Tibial nerve (tissue), 4 donors: ENCODE measurements at places on chromosomes 4 and X.

DNA sequence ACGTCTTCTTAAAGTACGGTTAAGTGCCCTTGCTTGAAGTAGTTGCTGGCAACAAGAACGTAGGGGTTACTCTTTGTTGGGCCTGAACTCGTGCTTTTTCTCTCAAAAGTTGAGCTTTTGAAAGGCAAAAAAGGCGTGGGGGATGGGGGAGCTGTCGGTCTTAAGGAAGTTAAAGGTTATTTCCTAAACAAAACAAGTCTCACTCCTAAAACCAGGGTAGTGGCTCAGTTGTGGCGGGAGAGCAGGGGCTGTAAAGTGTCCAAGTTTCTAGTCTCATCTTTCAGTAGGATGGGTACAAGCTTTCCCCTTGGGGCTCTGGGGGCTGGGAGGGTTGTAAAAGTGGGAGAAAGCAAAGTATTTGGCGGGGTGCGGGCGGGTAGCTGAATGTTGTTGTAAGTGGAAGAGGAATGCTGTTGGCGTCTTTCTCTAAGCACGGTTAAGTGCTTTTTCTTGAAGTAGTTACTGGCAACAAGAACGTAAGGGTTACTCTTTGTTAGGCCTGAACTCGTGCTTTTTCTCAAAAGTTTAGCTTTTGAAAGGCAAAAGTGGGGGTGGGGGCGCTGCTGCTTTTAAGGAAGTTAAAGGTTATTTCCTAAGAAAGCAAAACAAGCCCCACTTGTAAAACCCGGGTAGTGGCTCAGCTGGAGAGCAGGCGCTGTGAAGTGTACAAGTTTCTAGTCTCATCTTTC, 904 bp upstream of the WDR1 start:
- H3K4me3 ChIP-seq = peak overlapping the region; percentile 71
- peaks cover 2% of the 10 kb centered on the region for H3K27me3 ChIP-seq

DNA sequence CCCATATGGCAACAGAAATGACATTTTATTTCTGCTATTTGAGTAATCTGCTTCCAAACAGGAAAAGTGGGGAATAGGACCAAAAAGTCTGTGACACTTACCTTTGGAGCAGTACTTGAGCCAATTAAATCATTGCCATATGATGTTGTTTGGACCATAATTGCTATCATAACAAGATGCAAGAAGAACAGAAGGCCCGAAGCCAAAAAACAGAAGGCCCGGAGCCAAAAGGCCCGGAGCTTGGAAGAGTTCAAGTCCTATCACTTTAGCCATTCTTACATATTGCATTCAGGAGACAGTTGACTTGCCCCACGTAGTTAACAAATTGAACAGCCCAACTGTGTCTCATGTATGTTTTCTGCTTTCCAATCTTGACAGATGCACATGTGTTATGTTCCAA, 285.6 kb downstream of the ARHGAP24 start:
- H3K27ac ChIP-seq = no peak overlapping the region
- no peak for DNase-seq
- peaks cover 6% of the 10 kb centered on the region for H3K4me1 ChIP-seq
- no peaks in the 10 kb centered on the region for H3K27me3 ChIP-seq
- no peaks in the 10 kb centered on the region for H3K36me3 ChIP-seq
- no peak overlapping the region for H3K4me3 ChIP-seq

- no peak for DNase-seq
- H3K27ac ChIP-seq = no peak overlapping the region
- no peaks in the 10 kb centered on the region for H3K36me3 ChIP-seq
- H3K4me1 ChIP-seq = peaks cover 3% of the 10 kb centered on the region
- H3K27me3 ChIP-seq = no peaks in the 10 kb centered on the region
- H3K4me3 ChIP-seq = no peak overlapping the region
Observed at GRCh38 chr4:108240366-108240765, 71.6 kb upstream of the LEF1 start.

GRCh38 chr4:109588176-109588575, 28.1 kb downstream of the MCUB start:
- no peaks in the 10 kb centered on the region for H3K27me3 ChIP-seq
- no peaks in the 10 kb centered on the region for H3K4me1 ChIP-seq
- no peak overlapping the region for H3K4me3 ChIP-seq
- H3K27ac ChIP-seq = no peak overlapping the region

- DNase-seq = no peak
- no peak overlapping the region for H3K27ac ChIP-seq
- H3K4me1 ChIP-seq = no peaks in the 10 kb centered on the region
- no peak overlapping the region for H3K4me3 ChIP-seq
Observed at GRCh38 chrX:128781506-128781905, 729.3 kb upstream of the ACTRT1 start.

GRCh38 chrX:12308420-12308819, 170.1 kb downstream of the FRMPD4 start:
- H3K27me3 ChIP-seq = no peaks in the 10 kb centered on the region
- H3K27ac ChIP-seq = no peak overlapping the region
- no peak for DNase-seq
- no peak overlapping the region for H3K4me3 ChIP-seq
- no peaks in the 10 kb centered on the region for H3K4me1 ChIP-seq
- no peaks in the 10 kb centered on the region for H3K36me3 ChIP-seq

- no peaks in the 10 kb centered on the region for H3K36me3 ChIP-seq
- H3K27me3 ChIP-seq = no peaks in the 10 kb centered on the region
- no peaks in the 10 kb centered on the region for H3K4me1 ChIP-seq
- no peak overlapping the region for H3K4me3 ChIP-seq
Observed at GRCh38 chr4:90624781-90625180, 497.6 kb downstream of the CCSER1 start.

- H3K27ac ChIP-seq = no peak overlapping the region
- no peaks in the 10 kb centered on the region for H3K36me3 ChIP-seq
- peaks cover 18% of the 10 kb centered on the region for H3K4me1 ChIP-seq
- no peak overlapping the region for H3K4me3 ChIP-seq
Observed at GRCh38 chrX:19342331-19342906, 1.3 kb upstream of the PDHA1 start.

DNA sequence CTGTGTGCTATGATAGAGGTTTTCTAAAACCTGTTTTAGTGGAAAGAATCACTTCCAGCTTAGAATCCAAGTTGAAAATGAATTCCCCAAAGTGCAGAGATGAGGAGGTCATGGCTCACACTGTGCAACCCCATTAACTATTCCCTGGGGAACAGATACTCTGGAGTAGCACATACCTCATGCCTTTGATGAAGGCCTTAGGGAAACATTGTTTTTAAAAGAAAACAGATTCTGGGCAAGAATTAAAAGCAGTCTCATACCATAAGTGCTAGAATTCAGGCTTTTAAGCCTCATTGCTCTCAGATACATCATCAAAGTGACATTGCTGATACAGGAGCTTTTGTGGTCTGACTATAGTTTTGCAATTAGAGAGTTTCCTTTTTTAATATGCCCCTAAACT, 115.1 kb downstream of the NDST4 start:
- no peaks in the 10 kb centered on the region for H3K4me1 ChIP-seq
- no peaks in the 10 kb centered on the region for H3K27me3 ChIP-seq
- no peaks in the 10 kb centered on the region for H3K36me3 ChIP-seq
- H3K27ac ChIP-seq = no peak overlapping the region
- no peak overlapping the region for H3K4me3 ChIP-seq
- no peak for DNase-seq

DNA sequence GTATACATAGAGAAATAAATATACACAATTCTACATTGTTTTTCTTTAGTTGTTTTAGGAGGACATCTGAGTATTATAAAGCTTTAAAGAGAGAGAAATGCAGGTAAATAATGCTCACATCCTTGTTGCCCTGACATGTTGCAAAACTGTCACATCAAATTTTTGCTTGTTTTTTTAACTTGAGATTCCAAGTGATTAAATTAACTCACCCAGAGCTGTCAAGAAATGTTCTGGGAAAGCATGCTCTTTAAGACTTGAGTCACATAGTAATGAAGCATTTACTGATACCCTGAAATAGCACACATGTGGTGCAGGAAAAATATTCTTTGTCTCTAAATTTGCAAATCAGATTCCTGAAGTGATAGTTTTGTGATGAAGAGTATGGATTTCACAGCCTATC, 665.6 kb downstream of the FSTL5 start:
- H3K36me3 ChIP-seq = no peaks in the 10 kb centered on the region
- no peak for DNase-seq
- no peak overlapping the region for H3K4me3 ChIP-seq
- H3K27me3 ChIP-seq = no peaks in the 10 kb centered on the region
- no peak overlapping the region for H3K27ac ChIP-seq
